ENCODE measurements at places on chromosomes 2 and 18.

GRCh38 chr2:55204950-55205349 is 27.1 kb downstream of the CLHC1 start:
- no peak for DNase-seq

GRCh38 chr18:70636991-70637390 is 348.1 kb downstream of the SOCS6 start:
- DNase-seq: no peak

GRCh38 chr18:54607213-54608027 is 16.4 kb downstream of the DYNAP start:
- DNase-seq: no peak

DNA sequence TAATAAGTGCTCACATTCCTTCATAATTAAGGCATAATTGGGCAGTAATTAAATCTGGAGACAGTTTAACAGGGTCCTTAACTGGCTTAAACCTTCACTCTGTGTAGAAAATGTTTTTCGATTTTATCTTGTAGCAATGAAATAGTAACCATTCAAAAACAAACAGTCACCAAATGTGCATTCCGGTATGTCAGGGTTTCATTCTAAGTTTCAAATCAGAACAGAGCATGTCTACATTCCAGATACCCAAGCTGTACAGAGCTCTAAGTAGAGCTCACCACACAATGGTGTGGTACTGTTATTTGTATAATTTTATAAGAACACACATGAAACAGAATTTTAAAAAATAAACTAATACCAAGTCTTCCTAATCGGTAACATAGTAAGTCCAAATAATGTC is 52.6 kb downstream of the SMAD2 start:
- DNase-seq: no peak

DNA sequence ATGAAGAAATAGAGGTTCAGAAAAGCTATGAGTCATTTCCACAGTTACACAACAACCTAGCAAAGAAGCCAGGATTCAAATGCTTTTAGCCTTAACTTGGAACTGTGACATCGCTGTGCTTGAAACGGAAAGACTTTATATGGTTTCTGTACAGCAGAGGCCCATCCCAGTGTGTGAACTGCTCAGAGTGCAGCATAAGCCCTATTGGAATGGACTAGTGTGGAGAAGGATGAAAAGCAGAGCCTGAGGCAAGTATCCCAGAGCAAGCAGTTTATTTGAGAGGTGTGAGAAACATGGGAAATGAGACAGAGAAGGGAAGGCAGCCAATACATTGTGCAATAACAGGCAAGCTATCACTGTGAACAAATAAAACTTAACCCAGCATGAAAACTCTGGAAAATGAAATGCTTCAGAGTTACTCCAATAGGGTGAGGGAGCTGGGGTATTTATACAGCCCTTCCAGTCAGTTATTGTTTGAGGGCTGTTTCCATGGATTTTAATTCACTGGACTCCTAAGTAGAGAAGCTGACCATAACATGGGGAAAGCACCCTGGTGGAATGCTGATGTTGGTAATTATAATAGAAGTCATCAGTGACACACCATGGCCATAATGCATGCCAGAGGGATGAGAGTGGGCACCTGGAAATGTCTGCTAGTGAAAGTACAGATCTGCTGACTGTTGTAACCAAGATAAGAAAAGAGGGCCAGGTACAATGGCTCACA is 254.0 kb upstream of the POU3F3 start:
- no peak for DNase-seq

GRCh38 chr2:107028661-107029060 is 142.7 kb upstream of the ST6GAL2 start:
- no peak for DNase-seq

GRCh38 chr2:195619590-195619989 is 37.4 kb upstream of the SLC39A10 start:
- DNase-seq: no peak

- DNase-seq: no peak
Measured at GRCh38 chr2:10205162-10205475, 82.6 kb downstream of the RRM2 start.

DNA sequence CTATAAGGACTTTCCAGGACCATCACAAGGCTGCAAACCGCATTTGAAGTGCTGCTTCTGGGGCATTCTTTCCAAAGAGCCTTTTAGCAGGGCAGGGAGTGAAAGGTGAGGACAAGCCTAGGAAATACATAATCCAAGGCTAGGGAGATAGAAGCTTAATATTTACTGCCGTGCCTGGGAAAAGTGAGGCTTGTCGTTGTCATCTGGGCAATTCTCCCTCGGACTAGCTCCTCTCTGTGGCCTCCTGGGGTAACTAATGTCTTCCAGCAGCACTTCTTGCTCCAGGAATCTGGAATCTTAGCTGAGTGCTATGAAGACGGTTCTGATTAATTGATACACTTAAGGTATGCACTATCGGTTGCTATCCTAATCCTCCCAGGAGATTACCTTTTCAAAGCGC is 69.3 kb upstream of the ATL2 start:
- DNase-seq: no peak

DNA sequence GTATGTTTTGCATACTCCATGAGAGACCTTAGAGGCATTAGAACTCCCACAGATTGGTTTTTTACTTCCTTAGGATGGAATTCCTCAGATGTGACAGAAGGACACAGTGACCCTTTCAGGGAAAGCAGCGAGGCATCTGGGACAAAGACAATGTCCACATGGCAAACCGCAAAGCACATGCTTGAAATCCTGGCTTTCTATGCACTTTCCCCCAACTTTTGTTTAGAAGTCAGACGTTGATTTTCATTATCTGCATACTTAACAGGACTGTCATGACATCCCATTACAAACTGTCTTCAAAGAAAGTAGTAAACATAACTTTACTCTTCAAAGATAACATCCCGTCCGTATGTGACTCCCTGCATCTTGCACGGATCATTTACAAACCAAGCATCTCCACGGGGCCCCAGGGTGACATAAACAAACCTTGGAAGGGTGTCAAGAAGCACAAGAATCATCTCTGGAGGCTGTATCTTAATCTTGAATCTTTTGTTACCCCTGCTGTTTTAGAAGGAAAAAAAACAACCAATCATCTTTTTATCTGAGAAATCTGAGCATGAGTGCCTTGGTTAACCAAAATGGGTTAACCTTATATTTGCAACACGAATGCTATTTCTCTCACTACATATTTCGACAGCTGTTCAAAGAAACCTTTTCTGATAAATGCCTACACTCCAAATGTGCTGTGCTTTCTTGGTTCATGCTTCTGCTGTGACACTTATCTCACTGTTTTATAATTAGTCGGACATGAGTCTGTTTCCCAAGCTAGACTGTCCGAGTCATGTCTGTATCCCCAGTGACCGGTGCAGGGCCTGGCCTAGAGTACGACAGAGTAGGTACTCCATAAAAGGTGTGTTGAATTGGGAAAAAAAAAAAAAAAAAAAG is 90.8 kb downstream of the CCBE1 start:
- DNase-seq: no peak

DNA sequence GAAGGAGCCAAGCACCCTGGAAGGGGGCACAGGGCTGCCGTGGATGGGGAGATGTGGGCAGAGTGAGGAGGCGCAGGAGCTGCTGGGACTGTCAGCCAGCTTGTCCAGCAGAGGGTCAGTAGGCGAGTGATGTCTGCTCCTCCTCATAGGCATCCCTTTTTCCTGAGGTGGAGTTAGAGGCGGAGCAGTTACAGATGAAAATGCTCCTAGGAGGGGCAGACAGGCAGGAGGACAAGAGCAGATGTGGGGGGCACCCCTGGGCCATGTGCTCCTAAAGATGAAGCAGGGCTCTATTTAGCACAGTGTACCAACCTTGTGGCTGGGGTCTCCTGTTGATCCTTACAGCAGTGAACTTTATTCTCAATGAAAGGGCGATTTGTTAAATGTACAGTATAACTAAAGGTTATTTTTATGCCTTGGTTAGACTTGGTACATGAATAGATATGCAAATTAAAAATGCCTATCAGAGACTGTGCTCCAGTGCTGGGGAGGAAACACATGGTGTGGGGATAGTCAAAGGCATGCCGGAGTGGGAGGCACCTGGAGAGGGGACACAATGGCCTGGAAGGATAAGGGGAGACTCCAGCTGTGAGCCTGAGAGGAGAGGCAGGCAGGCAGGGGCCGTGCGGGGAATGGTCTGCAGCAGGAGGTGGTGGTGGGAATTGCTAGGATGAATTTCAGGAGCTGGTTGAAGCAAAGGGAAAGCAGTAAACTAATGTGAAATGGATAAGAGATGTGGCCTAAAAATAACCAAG is 175.3 kb downstream of the CLIP4 start:
- no peak for DNase-seq
